ENCODE measurements at places on chromosomes 5 and 9.

- DNase-seq: peak; percentile 58
Observed at GRCh38 chr5:172223901-172224873, 30.2 kb downstream of the EFCAB9 start.

DNA sequence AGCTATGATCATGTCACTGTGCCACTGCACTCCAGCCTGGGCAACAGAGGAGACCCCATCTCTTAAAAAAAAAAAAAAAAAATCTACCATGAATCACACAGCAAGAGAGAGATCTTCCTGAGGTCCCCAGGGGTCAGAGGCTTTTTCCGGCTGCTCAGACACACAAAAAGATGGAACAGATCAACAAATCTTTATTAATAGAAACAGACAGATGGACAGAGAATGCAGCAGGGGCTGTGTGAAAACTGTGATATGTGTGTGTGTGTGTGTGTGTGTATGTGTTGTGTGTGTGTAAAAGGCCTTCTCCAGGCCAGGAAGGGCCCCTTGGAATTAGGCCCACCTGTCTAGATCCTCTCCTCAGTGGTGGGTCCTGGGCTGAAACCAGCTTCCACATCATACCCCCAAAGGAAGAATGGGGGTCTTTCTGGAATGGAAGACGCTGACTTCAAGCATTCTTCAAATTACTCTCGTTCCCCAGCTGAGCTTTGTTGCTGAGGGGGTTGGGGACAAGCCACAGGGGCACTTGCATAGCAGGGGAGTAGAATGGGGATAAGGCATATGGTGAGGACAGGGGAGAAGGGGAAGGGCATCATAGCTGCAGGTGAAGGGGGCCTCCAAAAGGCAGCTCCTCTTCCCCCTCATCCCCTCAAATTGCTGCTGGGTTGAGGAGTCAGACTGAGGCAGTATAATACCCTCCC, 2.9 kb downstream of the SIGMAR1 start:
- DNase-seq: no peak

- no peak for DNase-seq
Observed at GRCh38 chr9:33158843-33159776, 8.0 kb downstream of the B4GALT1 start.

DNA sequence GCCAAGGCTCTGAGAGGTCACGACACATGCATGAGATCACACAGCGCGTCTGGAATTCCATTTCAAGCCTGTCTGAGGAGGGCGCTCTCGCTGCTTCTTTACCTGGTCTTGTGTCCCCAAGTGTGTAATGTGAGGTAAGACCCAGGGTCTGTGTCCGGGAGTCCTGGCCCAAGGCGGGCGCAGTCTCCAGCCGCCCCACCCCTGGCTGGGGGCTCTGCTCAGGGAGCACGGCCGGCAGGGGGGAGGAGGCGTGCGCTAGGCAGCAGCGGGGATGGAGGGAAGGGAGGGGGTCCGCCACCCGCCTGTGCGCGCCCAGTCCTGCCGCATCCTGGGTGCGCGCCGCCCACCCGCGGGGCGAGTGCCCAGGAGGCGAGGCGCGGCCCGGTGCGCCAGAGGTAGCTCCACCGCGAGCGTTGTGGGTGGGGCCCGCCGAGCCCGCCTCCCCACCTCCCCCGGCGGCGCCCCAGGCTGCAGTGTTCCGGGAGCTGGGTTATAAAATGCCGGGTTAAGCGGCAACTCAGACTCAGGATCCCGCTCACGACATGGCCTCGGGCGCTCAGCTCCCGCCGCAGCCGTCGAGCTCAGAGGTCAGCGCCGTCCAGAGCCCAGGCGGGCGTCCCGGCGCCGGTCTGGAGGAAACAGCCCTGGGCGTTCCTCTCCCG, at the start of gene CCNI2:
Gene CCNI2 (plus strand): TSS at position 473 of the 662 bp plus-strand sequence. CDS start 70 bp downstream, at position 543.
- no peak for DNase-seq

DNA sequence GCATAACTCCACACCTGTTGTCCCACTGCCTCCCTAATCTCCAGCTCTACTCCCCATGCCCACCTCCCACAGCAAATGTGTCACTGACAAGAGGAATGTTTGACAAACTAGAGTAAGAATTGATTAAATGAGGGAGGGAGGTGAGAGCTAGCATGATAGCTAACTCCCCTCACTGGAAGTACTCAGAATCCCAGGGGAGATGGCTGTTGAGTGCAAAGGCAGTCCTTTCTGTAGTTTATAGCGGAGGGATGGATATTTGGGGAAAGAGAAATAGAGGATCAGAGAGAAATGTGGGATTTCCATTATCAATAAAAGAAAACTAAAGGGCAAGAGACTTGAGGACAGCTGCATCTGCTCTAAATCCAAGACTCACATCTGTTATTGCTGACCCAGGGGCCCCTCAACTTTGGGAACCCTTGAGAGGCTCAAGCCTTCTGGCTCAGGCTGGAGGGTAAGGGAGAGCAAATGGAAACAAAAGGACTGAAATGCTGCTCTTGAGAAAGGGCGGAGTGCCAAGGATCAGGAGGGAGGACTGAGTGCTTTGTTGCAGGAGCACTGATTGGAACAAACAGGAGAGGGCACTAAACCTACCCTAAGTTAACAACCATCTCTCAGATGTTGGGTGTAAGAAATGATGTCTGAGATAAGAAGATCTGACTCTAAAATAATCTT, 372.1 kb downstream of the NTRK2 start:
- no peak for DNase-seq
